Stimulated activated CD4-positive, alpha-beta T cell treated with anti-CD3 and anti-CD28 coated beads, Interleukin-4, amount 100 ng/mL, for 4 hours (primary cell): ENCODE measurements at places on chromosomes 1 and 21.
A peak's percentile ranks its signal among the peaks of the same experiment; 100 is the strongest.

DNA sequence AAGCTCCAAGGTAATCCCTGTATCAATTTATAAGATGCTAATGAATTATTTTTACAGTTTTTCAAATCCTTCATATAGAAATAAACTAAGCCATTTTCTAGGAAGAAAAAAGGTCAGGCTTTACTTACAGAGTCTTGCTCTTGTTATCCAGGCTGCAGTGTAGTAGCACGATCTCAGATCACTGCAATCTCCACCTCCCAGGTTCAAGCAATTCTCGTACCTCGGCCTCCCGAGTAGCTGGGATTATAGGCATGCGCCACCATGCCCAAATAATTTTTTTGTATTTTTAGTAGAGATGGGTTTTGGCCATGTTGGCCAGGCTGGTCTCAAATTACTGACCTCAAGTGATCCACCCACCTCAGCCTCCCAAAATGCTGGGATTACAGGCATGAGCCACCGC, 27.0 kb downstream of the RERE start:
- DNase-seq = no peak

DNA sequence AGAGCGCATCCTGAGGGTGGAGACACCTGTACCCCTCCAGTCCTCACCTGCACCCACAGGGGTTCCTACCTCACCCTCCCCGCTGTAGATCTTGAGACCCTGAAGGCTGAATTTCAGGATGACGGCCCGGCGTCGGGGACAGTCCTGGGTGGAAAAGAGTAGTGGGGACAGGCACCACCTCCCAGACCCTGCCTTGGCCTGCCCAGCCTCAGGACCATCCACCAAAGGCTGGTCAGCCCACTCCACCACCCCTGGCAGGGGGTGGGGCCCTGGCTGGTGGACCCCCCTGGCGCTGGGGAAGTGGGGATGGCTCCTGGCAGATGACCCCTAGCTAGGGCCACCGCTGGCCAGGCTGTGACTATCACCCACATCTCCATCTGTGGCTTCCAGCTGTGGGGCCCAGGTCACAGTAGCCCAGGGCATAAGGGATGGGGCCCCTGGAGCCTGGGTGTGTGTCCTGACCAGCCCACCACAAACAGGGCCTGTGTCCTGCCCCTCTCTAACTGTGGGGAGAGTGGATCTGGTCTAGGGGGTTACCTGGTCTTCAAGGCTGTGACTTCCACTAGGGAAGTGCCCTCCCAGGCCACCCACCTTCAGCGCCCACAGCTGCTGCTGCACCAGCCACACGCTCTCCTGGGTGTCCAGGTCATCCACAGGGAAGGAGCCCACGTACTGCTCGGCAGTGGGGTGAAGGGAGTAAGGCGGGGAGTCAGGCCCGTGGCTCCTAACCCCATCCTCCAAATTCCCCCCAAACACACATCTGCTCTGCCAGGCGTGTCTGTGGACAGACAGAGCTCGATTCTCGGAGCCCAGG, 5.4 kb downstream of the SH2D5 start:
- no peak for DNase-seq

GRCh38 chr1:161209790-161210409, 5.2 kb upstream of the FCER1G start:
- peak; percentile 63 for DNase-seq

DNA sequence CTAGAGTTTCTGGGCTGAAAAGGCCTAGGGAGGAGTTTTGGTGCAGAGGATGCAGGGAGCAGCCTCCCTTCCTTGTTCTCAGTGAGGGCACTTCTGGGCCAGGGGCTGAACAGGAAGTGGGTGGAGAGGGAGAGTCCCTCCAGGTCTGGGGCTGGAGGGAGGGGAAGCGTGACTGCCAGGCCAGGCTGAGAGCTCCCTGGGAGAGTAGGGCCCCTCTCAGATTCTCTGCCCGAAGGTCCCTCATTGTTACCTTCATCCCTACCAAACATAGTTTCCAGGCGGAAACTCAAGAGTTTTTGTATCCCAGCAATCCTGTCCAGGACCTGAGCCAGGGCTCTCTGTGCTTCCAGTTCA, 36.8 kb downstream of the CITED4 start:
- DNase-seq = no peak

- no peak for DNase-seq
Observed at GRCh38 chr1:224173523-224173922, 9.5 kb upstream of the DEGS1 start.

DNA sequence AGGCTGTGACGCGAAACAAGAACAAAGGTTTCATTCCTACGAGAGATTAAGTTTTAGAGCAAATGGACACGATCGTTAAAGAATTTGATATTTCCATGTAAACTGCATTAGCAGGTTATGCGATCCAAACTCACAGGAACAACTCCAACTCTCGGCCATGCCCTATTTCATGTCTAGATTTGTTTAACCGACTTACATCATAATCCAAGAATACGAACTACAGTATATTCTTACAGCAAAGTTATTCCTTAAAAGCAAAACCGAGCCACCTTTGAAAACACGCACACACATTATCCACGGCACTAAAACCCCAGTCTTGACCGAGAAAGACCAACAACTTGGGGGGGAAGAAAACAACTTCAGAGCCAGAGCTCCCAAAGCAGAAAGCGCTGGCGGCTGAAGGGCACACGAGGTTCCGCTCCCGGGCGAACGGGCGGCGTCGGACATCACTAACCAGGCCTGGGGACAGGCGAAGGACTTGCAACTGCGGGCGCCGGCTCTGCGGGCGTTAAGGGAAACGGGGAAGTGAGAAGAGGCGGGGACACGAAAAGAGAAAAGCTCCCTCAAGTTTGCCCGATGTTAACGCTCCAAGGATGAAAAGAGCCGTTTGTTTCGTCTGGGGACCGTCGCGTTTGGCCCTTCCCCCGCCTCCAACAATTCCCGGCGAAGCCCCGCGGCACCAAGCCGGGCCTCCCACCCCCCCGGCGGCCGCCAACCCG, 690 bp downstream of the B3GALNT2 start:
- peak; percentile 21 for DNase-seq

GRCh38 chr1:22841860-22842281, 130.8 kb downstream of the LACTBL1 start:
- DNase-seq = no peak

DNA sequence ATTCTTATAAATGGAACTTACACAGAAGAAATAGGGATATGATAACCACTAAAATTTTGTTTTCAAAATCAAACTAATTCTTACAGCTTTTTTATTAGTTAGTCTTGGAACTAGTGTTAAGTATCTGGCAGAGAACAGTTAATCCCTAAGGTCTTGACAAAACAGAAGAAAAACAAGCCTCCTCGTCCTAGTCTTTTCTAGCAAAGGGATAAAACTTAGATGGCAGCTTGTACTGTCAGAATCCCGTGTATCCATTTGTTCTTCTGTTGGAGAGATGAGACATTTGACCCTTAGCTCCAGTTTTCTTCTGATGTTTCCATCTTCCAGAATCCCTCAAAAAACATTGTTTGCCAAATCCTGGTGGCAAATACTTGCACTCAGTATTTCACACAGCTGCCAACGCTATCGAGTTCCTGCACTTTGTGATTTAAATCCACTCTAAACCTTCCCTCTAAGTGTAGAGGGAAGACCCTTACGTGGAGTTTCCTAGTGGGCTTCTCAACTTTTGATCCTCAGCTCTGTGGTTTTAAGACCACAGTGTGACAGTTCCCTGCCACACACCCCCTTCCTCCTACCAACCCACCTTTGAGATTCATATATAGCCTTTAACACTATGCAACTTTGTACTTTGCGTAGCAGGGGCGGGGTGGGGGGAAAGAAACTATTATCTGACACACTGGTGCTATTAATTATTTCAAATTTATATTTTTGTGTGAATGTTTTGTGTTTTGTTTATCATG, 42.3 kb upstream of the LAMC2 start:
- no peak for DNase-seq

GRCh38 chr1:103084181-103084580, 24.1 kb downstream of the COL11A1 start:
- no peak for DNase-seq

DNA sequence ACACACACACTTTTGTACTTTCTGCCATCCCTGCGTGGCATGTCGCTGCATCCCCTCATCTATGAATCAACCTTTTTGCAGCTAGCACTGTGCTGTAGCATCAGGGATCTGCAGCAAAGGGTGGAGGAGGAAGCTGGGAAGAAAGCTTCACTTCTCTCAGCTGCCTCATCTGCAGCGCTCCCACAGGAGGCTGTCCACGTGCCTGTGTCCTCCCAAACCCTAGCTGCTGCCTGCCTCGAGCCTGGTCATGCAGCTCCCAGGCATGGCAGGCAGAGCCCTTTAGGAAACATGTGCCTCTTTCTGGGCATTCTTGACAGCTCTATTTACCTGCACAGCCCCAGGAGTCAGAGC, 262.1 kb upstream of the SGIP1 start:
- DNase-seq = no peak

- no peak for DNase-seq
Observed at GRCh38 chr1:235054936-235055335, 73.7 kb downstream of the TOMM20 start.

DNA sequence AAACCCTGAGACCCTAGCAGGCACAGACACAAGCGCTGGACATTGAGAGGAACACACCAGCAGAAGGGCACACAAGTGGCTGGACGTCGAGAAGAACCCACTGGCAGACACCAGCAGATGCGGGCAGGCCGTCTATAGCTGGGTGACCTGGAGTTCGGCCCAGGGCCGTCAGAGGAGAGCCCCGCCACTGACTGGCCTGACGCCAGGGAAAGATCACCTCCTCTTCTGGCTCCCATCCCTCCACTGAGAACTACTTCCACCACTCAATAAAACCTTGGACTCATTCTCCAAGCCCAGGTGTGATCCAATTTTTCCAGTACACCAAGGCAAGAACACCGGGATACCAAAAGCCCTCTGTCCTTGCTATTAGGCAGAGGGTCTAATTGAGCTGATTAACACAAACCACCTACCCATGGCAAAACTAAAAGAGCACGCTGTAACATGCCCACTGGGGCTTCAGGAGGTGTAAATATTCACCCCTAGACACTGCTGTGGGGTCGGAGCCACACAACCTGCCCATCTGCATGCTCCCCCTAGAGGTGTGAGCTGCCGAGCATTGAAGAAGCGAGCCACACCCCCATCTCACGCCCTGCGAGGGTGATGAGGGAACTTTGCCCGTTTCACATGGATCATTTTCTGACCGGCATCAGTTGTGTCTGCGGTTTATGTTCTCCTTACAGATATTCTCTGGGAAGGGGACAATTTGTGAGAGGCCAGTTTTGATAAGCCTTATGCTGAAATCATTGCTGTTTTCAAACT, 104.8 kb downstream of the HLX start:
- DNase-seq = no peak

DNA sequence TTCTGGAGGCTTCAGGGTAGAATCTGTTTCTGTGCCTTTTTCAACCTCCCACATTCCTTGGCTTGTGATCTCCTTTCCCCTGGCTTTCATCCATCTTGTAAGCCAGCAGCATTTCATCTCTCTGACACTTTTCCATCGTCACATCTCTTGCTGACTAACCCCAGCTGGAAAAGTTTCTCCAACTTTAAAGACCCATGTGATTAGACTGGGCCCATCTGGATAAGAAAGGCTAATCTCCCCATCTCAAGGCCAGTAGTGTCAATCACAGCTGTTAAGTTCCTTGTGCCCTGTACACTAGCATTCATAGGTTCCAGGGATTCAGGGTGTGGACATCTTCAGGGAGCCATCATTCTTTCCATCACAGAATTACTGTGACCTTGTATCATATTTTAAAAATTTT, 452.1 kb downstream of the TTLL7 start:
- no peak for DNase-seq
